ENCODE measurements at places on chromosomes 6 and 20.
A peak's percentile ranks its signal among the peaks of the same experiment; 100 is the strongest.

GRCh38 chr20:16368645-16369292 lies 204.5 kb downstream of the KIF16B start:
- DNase-seq, result peak; percentile 49

GRCh38 chr20:63482021-63482587 lies 9.6 kb upstream of the KCNQ2 start:
- no peak for DNase-seq

DNA sequence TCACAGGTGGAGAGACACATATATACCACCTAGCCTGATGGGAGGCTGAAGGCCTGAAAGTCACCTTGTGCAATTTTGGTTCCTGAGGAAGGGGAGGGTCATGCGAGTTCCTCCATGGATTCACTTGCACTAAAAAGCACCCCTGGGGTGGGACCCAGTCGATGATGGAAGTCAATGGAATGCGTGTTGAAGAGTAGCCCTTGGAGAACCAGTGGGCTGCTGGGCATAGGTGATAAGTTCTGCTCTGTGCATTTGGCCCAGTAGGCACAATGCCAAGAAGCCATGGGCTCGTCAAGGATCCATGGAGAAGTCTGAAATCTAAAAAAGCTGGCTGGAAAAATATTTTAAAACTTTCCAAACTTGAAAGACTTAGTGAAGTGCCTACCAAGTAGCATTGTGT lies 18.9 kb upstream of the SCRT2 start:
- no peak for DNase-seq

DNA sequence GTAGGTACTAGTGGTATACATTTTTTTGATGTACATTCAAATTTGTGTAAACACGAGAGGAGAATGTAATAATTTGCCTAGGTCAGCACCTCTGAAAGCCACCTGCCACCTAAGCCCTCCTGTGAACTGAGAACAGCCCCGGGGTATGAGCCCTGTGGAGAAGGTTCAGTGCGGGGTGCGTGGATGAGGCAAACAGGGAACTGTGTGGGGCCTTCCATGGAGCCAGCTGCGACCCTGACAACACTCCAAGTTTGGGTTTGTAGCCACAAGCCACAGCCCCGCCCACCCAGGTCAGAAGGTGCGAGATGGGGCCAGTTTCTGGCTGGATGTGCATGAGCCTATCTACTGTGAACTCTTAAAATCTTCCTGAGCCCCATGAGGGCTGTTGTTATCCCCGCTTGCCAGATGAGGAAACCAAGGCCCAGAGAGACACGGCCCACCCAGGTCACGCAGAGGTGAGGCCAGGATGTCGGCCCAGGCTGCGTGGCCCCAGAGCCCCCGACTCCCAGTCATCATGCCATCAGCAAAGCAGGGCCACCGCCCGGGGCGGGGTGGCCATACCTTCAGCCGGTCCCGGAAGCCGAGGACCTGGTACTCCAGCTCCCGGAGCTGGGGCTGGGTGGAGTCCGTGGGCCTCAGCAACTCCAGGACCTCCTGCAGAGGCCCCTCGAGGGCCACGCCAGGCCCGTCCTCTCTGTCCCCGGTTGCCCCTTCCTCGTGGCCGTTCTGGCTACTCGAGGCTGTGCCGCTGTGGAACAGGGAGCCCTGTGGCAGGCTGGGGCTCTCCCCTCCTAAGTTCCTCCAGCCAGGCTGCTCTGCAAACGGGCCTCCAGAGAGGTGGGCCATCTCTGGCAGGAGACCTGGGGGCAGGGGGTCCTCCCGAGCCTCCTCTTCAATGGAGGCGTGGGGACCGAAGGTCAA lies 89.6 kb downstream of the RIPOR3 start:
- peak; percentile 66 for DNase-seq

- DNase-seq, result peak; percentile 87
Measured at GRCh38 chr20:32007787-32008616, 2.2 kb upstream of the CCM2L start.

DNA sequence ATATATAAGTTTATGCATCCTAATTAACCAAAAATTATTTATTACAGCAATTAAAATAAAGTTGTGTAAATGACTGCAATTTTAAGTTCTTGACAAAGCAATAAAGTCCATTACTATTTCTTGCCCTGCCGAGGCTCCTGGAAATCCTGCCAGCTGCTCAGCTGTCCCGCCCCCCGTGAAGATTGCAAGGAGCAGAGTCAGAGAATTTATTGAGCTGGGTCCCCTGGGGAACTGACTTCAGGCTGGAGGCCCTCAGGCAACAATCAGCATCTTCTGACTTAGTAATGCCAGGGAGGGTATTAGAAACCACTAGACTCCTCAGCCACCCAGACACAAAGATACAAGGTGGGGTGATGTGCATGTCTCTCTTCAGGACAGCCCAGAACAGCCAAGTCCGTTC lies 92.3 kb downstream of the EDN3 start:
- no peak for DNase-seq

- DNase-seq, result no peak
Measured at GRCh38 chr6:94323853-94324252, 904.5 kb upstream of the EPHA7 start.

DNA sequence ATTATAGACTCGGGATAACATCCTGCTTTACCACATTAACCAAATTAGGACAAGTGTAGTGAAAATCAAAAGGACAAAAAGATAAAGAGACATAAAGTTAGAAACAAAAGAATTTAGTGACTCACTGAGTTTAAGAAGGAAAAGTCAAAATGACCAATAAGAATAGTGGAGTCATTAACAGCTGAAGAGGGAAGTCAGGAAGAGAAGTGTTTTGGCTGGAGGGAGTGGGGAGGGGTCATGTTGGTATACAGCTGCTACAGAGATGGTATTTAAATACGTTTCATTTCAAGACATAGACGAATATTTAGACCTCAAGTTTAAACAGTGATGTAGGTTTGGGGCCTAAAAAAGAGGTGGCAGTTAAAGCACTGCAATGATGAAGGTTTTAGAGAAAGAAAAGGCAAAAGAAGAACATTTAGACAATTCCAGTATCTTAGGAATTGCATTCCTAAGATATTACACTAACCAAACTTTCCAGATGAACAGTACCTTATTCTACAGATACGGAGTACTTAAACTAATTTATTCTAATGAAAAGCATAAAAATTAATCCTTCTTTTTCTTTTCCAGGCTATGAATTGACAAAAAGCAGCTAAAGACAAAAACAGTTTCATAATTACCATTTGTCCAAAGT lies 10.6 kb downstream of the FKBP5 start:
- DNase-seq, result no peak

GRCh38 chr6:156175433-156175832 lies 601.7 kb upstream of the ARID1B start:
- DNase-seq, result no peak

DNA sequence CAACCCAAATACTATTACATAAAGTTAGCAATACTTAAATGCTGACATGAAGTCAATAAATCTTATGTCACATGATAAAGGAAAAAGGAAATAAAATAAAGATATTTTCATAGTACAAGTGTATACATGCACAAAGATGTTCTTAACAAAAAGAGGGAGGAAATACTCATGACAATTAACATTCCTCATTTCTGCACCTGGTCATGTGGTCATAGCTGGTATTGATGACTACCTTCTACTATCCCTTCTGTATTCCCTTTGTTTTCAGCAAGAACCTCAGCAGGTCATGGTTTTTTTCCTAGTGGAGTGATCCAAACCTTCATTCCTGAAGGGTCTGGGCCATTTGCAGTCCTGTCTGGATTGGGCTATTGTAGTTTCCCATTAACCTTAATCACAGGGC lies 43.5 kb upstream of the FYN start:
- DNase-seq, result no peak

DNA sequence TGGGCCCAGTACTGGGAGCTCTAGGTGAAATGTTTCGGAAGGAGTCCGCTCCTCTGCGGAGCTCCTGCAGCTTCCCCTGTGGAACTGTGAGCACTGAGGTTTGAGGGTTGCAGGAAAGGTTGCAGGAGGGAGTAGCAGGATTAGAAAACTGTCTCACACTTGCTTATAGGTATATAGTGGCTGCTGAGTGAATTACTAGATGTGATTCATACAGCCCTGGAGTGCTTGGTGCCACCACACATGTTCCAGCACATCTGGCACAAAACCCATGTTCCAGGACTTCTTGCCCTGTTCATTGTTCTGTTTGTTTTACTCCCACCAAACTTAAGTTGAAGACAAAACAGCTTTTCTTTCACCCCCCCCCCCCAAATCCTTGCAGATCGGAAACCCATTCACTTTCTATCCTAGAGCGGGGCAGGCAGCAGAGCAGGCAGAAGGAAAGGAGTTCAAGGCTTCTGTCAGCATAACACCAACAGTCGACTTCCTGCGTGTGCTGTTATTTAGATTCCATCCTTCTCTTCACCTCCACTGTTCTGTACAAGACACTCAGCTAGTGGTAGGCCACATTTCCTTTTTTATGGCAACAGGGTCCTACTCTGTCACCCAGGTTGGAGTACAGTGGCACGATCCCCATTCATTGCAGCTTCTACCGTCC lies 669 bp upstream of the PEX6 start:
- no peak for DNase-seq

- DNase-seq, result no peak
Measured at GRCh38 chr6:13304101-13304500, 24.2 kb downstream of the TBC1D7 start.

DNA sequence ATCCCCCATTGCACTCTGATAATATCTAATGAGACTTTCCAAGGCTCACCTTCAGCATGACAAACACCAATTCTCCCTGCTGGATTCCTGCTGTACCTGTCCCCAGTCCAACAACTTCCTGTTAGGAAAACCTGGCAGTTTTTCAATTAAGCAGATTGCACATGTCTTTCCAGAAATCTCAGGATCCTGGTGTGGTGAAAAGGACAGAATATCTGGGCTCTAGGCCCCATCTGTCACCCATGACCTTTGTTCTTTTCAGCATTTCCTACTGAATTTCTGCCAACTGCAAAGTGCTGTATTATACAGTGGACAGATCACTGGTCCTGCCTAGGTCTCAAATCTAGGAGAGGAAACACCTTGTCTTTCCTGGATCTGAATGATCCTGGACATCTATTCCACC lies 27.7 kb upstream of the DTNBP1 start:
- DNase-seq, result no peak

DNA sequence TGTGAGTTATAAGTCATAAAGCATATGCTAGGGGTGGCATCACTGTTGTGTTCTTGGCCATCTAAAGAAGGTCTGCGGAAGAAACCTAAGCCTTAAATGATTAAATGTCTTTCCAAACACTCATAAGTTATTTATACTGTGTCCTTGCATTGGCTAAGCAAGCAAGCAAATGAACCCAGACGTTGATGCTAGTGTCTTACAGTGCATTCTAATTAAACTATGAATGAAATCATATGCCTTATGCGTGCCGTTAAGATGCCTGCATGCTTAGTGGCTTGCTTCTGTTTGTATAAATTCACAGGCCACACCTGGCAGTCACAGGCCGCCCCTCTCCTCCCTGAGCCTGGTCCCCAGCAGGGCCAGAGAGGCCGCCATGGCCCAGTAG lies 49.9 kb downstream of the RIN2 start:
- no peak for DNase-seq

GRCh38 chr6:6685249-6686040 lies 96.9 kb downstream of the LY86 start:
- DNase-seq, result no peak

DNA sequence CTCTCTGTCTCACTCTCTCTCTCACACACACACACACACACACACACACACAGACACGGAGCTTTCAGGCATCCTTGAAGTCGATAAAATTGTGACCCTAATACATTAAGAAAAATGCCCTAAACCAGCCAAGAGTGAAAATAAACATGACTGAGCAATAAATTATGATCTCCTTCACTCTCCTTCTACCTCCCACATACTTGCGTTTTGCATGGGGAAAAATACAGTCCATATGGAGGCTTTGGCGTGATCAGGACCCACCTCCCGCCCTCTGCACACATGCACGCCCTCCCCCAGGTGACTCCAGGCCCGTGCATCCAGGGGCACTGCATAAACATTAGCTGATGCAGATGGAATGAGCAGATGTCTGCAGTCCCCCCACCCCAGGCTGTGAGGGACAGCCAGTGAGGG lies 114.2 kb upstream of the JARID2 start:
- DNase-seq, result no peak

GRCh38 chr6:147711476-147711875 lies 203.0 kb downstream of the SAMD5 start:
- no peak for DNase-seq

- no peak for DNase-seq
Measured at GRCh38 chr6:108737594-108738546, 110.4 kb upstream of the ARMC2 start.

DNA sequence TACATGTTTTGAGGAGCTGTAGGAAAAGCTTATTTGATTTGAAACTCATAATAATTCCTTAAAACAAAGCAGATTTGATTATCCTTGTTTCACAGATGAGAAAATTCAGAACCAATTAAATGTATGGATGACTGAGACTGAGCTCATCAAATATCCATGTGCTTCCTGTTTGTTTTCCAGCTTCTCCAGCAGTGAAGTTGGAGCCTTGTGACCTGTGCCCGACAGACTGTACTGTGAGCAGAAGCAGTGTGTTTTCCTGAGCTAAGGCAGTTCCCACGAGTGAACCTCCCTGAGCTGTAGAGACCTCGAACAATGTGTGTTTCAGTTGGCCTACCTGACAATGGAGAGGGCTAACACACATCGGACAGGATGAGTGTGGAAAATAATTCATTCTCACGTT lies 599.5 kb upstream of the NRSN1 start:
- no peak for DNase-seq

DNA sequence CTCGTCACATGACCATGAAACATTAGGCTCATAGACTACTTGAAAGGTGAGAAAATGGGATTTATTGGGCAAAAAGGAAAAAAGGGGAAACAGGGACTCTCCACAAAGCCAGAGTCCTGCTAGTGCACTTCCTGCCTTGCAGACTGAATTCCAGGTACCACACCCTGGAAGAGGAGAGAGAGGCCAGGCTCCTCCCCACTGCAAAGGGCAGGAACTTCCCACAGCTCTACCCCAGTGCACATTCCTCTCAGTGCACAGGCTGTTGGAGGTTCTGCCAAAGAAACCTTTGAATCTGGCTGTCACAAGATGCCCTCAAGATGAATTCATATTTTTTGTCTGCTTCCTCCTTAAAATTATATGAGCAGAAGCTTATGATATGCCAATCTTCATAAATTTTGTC lies 920.4 kb upstream of the GJE1 start:
- DNase-seq, result no peak

DNA sequence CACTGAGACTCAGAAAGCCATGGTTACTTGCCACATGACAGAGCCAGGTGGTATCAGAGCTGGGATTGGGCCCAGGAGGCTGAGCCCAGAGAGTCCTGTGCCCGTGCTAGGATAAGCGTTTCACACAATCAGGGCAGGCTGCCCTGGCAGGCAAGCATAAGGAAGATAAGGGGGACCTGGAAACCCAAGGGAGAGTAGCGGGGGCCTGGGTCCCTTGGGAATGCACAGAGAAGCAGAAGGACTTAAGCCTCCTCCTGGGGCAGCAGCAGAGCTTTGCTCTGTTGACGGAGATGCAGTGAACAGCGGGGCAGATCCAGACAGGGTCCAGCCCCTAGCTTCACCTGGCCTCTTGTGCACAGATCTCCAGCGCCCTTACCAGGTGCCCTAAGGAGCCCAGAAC lies 8.7 kb downstream of the TRIB3 start:
- no peak for DNase-seq

- DNase-seq, result no peak
Measured at GRCh38 chr6:119280668-119281067, 68.9 kb downstream of the MAN1A1 start.
